ENCODE measurements at places on chromosomes 7 and 10. TPM values are rescaled to one million over a fixed set of nuclear protein-coding genes. Genes with fewer than 3 reads are reported as not detected.

GRCh38 chr7:125661006-125661405 is 731.4 kb upstream of the POT1 start:
- no peaks in the 10 kb centered on the region for H3K27me3 ChIP-seq
- H3K27ac ChIP-seq = no peak overlapping the region
- H3K36me3 ChIP-seq = no peaks in the 10 kb centered on the region
- no peaks in the 10 kb centered on the region for H3K4me1 ChIP-seq

GRCh38 chr7:46068159-46068558 is 147.1 kb upstream of the IGFBP3 start:
- no peak overlapping the region for H3K27ac ChIP-seq
- no peak overlapping the region for H3K4me3 ChIP-seq
- H3K36me3 ChIP-seq = no peaks in the 10 kb centered on the region
- H3K27me3 ChIP-seq = no peaks in the 10 kb centered on the region

- no peak for DNase-seq
- no peaks in the 10 kb centered on the region for H3K27me3 ChIP-seq
- H3K4me1 ChIP-seq = peaks cover 5% of the 10 kb centered on the region
- H3K4me3 ChIP-seq = no peak overlapping the region
- H3K27ac ChIP-seq = peak overlapping the region; percentile 55
Measured at GRCh38 chr10:13634207-13634606, 47.4 kb downstream of the PRPF18 start.

DNA sequence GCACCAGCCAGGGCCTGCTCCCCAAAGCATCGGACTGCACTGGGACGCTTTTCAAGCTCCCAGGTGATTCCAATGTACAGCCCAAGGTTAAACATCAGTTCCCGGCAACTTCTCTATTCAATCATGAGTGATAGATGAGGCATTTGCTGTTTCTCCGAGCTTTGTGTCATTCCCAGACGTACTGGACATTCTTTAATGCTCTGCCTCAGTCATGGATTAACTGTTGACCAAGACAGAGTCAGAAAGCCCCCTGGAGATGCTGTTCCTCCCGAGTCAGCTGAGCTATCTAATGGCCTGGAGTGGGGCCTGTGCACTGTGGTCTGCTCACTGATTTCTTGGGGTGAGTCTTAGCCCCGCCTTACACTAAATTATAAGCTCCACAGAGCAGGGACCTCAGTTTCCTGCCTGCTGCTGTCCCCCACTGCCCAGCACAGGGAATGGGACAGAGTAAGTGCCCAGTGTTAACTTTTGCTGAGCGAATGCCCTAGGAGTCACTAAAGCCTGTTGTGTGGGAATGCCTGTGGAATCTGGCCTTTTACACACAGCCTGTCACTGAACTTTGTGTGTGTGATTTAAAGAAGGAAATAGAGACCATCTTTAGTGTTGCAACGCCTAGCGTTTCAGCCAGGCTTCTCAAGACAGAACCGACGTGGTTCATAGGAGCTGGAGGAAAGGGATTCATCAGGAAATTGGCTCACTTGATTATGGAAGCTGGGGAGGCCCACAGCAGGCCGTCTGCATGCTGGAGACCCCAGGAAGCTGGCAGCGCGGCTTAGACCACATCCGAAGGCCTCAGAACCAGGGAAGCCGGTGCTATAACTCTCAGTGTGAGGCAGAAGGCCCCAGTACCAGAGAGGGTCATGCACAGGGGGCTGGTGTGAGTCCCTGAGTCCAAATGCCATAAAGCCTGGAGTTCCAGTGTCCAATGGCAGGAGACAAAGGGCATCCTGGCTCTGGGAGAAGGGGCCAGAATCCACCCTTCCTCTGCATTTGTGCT is 29.3 kb upstream of the RNF32 start:
- H3K4me3 ChIP-seq = no peak overlapping the region
- DNase-seq = no peak
- H3K27ac ChIP-seq = no peak overlapping the region

DNA sequence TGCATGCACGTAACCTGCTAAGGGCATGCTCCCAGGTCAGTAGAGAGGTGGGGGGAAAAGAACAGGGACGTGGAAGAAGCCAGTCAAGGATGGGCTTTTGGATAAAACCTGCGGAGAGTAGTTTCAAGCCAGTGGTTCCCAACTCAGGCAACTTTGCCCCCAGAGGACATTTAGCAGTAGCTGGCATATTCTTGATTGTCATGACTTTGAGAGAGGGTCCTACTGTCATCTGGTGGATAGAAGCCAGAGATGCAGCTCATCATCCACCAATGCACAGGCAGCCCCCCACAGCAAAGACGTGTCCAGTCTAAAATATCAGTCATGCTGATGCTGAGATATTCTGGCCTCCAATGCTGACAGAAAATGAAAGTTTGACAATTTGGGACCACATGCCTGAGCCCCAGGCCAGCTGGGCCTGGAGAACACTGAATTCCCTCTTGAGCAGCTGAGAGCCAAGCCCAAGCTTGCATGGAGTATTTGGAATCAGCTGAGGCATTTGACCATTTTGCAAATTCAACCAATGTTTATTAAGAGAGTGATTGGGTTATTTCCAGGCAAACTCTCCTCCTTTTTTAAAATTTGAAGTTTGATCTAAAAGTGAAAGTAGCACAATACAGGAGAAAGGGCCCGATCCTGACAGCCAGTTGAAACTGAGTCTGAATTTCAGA is 110.0 kb upstream of the C7orf33 start:
- no peaks in the 10 kb centered on the region for H3K36me3 ChIP-seq
- no peaks in the 10 kb centered on the region for H3K27me3 ChIP-seq
- no peak for DNase-seq
- no peaks in the 10 kb centered on the region for H3K4me1 ChIP-seq

- no peaks in the 10 kb centered on the region for H3K27me3 ChIP-seq
- no peak for DNase-seq
- H3K27ac ChIP-seq = no peak overlapping the region
- no peak overlapping the region for H3K4me3 ChIP-seq
Measured at GRCh38 chr7:140048989-140049338, 13.8 kb downstream of the PARP12 start.

DNA sequence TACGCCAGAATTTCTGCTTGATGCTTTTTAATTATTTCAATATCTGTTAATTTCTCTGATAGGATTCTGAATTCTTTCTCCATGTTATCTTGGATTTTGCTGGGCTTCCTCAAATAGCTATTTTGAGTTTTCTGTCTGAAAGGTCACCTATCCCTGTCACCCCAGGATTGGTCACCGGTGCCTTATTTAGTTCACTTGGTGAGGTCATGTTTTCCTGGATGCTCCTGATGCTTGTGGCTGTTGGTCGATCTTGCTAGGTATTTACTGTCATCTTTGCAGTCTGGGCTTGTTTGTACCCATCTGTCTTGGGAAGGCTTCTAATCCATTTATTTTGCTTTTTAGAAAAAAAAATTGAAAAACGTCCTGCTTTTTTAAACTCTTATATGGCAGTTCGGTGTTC is 11.2 kb upstream of the PRKAR1B start:
- DNase-seq = no peak
- no peak overlapping the region for H3K4me3 ChIP-seq
- H3K27me3 ChIP-seq = no peaks in the 10 kb centered on the region
- H3K36me3 ChIP-seq = no peaks in the 10 kb centered on the region
- H3K4me1 ChIP-seq = no peaks in the 10 kb centered on the region

DNA sequence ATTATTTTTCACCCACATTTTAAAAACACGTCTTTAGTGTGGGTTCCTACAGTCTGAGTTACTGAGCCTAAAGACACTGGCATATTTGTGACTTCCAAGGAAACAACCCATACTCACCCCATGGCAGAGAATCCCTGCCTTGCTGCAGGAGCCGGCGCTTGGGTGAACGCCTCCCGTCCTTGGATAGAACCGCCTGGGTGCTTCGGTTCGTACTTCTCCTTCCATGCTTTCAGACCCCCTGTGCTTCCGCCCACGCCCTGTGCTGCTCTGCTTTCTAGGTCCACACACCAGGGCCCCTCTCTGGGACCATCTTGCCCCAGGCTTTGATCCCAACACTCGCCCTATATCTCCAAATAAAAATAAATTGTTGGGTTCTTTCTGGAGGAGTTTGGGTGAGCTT is 125.8 kb downstream of the PTPRN2 start:
- no peaks in the 10 kb centered on the region for H3K4me1 ChIP-seq
- H3K27ac ChIP-seq = no peak overlapping the region
- DNase-seq = no peak
- H3K36me3 ChIP-seq = no peaks in the 10 kb centered on the region

GRCh38 chr7:74027683-74028320 is at the start of gene ELN:
ELN (plus strand) TSS chr7:74028173; CDS start chr7:74028188, 15 bp downstream.
- H3K36me3 ChIP-seq = no peaks in the 10 kb centered on the region
- H3K27me3 ChIP-seq = no peaks in the 10 kb centered on the region
- H3K27ac ChIP-seq = peak within 1 kb of the TSS; percentile 91
- H3K4me3 ChIP-seq = peak within 1 kb of the TSS; percentile 82
- DNase-seq = peak; percentile 92

GRCh38 chr10:128213156-128213555 is 86.9 kb upstream of the MKI67 start:
- H3K36me3 ChIP-seq = no peaks in the 10 kb centered on the region
- no peaks in the 10 kb centered on the region for H3K27me3 ChIP-seq
- H3K4me3 ChIP-seq = no peak overlapping the region
- H3K4me1 ChIP-seq = no peaks in the 10 kb centered on the region
- no peak overlapping the region for H3K27ac ChIP-seq
- DNase-seq = no peak

DNA sequence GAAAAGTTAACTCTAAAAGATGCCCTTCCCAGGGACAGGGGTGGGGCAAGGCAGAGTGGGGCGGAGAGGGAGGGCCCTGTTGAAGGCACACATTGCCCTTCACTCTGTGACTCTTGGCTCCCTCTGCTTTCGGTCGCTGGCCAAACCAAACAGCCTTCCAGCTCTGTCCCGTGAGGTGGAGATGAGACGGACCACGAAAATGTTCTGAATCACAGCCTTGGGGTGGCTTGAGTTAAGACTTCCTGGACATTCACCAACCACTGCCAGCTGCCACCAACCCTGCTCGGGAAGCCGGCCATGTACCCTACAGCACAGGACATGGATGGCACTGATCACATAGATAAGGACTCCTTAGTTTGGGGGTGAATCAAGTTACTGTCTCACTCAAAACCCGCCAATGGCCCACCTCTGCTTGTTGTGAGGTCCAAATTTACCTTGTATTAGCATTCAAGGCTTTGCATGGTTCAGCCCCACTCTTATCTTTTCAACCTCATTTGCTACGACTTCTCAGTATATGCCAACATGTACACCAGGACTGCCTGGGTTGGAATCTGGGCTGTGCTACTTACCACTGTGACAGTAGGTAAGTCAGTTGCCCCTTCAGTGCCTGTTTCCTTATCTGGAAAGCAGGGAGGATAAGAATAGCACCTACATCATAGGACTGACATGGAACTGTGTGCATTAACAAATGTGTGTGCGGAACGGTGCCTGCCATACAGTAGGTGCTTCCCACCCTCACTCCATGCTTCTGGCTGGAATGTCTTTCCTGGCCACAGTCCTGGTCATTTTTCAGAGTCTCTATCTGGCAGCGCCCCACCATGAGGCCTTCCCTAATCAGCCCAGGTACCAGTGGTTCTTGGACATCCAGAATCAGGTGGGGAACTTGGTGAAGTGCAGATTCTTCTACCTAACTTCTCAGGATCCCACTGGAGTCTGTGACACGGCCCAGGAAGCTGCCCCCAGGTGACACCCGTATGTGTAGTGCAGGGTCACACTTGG is 28.0 kb downstream of the ITPRIP start:
- no peaks in the 10 kb centered on the region for H3K27me3 ChIP-seq
- peak; percentile 63 for DNase-seq
- peaks cover 5% of the 10 kb centered on the region for H3K4me1 ChIP-seq
- H3K36me3 ChIP-seq = no peaks in the 10 kb centered on the region
- peak overlapping the region; percentile 31 for H3K27ac ChIP-seq

DNA sequence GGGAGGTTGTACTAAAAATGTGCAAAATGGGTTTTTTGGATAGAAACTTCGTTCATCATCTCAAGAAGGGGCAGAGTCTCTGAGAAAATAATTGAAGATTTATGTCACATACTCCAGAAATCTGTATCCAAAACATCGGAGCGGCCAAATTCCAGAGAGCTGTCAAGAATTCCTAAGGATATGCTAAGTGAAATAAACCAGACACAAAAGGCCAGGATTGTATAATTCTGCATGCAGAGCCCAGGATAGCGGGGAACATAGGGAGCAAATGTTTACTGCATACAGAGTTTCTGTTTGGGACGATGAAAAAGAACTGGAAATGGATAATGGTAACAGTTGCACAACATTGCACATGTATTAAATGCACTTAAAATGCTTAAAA is 224.2 kb upstream of the AUTS2 start:
- H3K4me3 ChIP-seq = no peak overlapping the region
- peak; percentile 66 for DNase-seq
- no peaks in the 10 kb centered on the region for H3K4me1 ChIP-seq
- H3K27ac ChIP-seq = peak overlapping the region; percentile 46

DNA sequence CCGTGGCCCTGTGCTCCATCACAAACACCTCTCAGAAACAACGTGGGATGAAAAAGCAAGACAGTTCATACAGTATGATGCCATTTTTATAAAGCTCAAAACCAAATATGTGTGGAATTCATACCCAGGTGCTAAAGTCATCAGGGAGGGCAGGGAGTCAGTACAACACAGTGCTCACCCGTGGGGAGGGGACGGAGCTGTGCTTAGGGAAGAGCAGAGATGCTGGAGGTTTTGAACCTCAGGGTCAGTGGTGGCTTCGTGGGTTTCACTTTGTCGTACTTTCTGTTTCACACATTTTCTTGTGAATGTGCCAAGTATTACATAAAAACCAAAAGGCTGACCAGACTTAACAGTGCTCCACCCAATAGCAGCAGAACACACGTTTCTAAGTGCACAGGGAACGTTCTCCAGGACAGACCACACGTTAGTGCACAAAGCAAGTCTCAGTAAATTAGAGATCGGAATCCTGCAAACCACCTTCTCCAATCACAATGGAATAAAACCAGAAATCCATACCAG is 21.2 kb downstream of the ZMIZ2 start:
- no peaks in the 10 kb centered on the region for H3K36me3 ChIP-seq
- H3K27ac ChIP-seq = peak overlapping the region; percentile 78
- DNase-seq = no peak
- no peak overlapping the region for H3K4me3 ChIP-seq

- H3K4me3 ChIP-seq = no peak overlapping the region
- H3K27me3 ChIP-seq = no peaks in the 10 kb centered on the region
- no peak overlapping the region for H3K27ac ChIP-seq
- no peak for DNase-seq
- no peaks in the 10 kb centered on the region for H3K4me1 ChIP-seq
- no peaks in the 10 kb centered on the region for H3K36me3 ChIP-seq
Measured at GRCh38 chr7:41416208-41416595, 286.7 kb downstream of the INHBA start.

- no peak overlapping the region for H3K27ac ChIP-seq
- no peak overlapping the region for H3K4me3 ChIP-seq
- H3K4me1 ChIP-seq = peaks cover 5% of the 10 kb centered on the region
- no peaks in the 10 kb centered on the region for H3K27me3 ChIP-seq
- H3K36me3 ChIP-seq = no peaks in the 10 kb centered on the region
Measured at GRCh38 chr10:70559861-70560260, 42.7 kb downstream of the PRF1 start.

- no peaks in the 10 kb centered on the region for H3K27me3 ChIP-seq
- no peaks in the 10 kb centered on the region for H3K36me3 ChIP-seq
- H3K4me1 ChIP-seq = no peaks in the 10 kb centered on the region
- no peak overlapping the region for H3K4me3 ChIP-seq
Measured at GRCh38 chr7:32169228-32169627, 99.0 kb upstream of the PDE1C start.

Gene UPK3BL2
- 1.8 TPM for total RNA-seq

Gene TMEM213
- total RNA-seq = not detected

Gene UNCX
- total RNA-seq = not detected

Gene GPRIN2
- total RNA-seq = 3.5 TPM

Gene CLEC5A
- total RNA-seq = not detected

Gene MSMB
- not detected for total RNA-seq

Gene PNLIP
- total RNA-seq = not detected

Gene ACTL6B
- not detected for total RNA-seq

Gene MOGAT3
- total RNA-seq = not detected
